C1 segment of cervical spinal cord (tissue), 14 donors: ENCODE measurements at places on chromosomes 7 and 10.

DNA sequence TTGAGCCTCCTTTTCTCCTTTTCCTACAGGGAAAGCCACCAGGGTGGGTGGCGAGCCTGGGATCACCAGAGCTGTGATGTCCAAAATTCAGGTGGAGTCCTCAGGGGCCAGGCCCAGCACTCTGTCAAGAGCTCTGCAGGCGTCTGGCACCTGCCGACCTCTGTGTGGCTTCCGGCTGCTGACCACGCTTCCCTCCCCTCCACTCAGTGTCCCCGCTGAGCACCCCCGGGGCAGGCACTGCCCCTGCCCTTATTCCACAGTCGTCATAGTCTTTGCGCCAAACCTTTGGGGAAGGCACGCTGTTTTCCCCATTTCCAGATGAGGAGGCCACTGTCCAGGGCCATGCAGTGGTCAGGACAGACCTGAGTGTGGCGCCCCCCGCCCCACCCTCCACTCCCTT, 7.5 kb downstream of the MTG1 start:
- no peak for DNase-seq

- no peak for DNase-seq
Measured at GRCh38 chr7:25262586-25262985, 34.3 kb upstream of the NPVF start.

- DNase-seq: no peak
Measured at GRCh38 chr7:89085580-89085979, 290.0 kb upstream of the TEX47 start.

GRCh38 chr7:91249506-91250233, 14.6 kb upstream of the FZD1 start:
- DNase-seq: no peak

DNA sequence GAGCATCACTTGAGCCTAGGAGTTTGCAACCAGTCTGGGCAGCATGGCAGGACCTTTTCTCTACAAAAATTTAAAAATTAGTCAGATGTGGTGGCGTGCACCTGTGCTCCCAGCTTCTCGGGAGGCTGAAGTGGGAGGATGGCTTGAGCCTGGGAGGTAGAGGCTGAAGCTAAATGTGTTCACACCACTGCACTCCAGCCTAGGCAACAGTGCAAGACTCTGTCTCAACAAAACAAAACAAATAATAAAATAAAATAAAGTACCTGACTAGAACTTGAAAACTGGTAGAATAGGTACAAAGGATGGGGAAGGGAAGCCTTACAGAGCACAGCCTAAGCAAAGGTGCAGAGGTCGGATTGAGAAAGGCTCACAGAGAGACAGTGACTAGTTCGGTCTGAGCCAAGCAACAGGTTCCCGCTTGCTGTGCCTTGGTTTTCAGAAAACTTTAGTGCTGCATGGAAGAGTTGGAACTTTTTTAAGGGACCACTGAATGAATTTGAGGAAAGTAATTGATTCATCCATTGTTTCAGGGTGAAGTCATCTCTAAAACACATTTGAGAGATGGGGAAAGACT, 100.1 kb upstream of the STK17A start:
- DNase-seq: no peak

GRCh38 chr7:120856621-120857352, 1.2 kb downstream of the TSPAN12 start:
- no peak for DNase-seq

GRCh38 chr7:132504071-132504470, 72.2 kb downstream of the PLXNA4 start:
- DNase-seq: no peak

DNA sequence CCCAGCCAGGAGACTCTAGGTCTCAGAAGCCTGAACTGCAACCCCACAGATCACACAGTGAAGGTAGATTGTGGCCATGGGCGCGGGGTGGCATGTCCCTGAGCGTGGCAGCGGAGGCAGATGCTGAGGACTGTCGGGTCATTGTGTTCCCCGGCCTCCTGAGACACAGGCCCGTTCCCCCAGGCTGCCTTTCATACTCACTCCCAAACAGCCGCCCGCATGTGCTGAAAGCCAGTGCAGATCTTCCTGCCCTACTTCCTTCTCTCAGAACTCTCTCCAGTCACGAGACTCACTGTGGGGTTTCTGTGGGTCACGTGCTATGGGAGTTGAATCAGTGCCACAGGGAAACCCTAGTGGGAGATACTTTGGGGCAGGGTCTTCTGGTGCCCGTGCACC, 48.0 kb downstream of the ZNF467 start:
- no peak for DNase-seq

DNA sequence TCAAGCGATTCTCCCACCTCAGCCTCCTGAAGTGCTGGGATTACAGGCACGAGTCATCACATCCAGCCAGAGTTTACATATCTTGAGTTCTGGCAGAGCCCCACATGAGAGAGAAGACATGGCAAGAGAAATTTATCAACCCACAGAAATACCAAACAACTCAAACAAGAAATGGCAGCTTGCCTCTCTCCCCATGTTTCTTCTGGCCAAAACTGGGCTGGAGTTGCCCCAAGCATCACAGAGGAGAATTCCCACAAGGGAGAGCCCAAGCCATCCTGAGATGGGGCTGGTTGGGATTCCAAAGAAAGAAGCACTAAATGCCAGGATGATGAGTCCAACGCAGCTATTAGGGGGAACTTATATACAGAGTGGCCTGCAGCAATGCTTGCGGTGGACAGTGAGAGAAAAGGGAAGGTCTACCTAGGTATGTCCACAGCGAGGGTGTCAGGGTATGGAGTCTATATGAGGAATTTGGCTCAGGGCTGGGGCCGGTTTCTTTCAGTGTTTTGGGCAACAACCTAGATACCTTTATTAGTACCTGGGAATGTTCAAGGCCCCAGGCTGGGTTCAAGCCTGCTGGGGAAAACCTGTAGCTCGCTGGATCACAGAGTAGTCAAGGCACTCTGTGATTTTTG, 14.5 kb upstream of the PAX4 start:
- no peak for DNase-seq

GRCh38 chr7:5691606-5692005, 89.9 kb downstream of the RNF216 start:
- DNase-seq: no peak

DNA sequence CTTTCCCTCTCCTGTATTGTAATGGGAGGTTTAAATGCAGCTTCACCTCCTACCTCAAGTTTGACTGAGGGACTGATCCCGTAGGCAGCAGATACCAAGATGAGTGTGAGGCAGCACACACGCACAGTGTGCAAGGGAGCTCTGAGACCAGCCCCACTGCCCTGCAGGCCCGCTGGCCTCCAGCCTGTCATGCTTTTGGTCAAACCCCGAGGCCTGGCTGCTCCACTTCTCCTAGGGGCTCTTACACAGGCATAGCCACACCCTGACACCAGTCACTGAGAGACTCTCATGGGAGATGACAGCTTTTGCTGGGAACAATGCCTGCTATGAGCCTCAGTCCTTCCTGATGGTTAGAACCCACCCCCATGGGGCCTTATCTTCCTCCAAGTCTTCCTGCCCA, 27.6 kb downstream of the DRGX start:
- DNase-seq: no peak

- no peak for DNase-seq
Measured at GRCh38 chr10:100089241-100089640, 7.6 kb upstream of the CPN1 start.

- no peak for DNase-seq
Measured at GRCh38 chr10:107028236-107028635, 136.3 kb downstream of the SORCS1 start.

- DNase-seq: no peak
Measured at GRCh38 chr7:157250605-157251228, 86.1 kb upstream of the DNAJB6 start.

DNA sequence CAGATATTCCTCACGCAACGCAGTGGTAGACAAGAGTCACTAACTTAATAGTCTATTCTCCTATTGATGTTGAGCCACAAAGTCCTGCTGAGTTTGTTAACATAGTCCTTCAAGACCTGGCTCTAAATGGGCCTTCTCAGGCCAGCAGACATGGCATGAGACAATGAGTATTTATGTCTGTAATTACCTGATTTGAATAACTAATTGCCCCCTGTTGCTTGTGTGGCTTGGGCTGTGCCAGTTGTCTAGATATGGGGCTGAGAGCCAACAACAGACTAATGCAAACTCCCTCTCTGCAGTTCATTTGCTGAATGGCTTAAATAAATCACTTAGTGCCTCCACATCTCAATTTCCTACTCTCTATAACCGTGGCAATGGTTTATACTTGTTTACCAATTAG, 65.5 kb upstream of the VWC2 start:
- no peak for DNase-seq

DNA sequence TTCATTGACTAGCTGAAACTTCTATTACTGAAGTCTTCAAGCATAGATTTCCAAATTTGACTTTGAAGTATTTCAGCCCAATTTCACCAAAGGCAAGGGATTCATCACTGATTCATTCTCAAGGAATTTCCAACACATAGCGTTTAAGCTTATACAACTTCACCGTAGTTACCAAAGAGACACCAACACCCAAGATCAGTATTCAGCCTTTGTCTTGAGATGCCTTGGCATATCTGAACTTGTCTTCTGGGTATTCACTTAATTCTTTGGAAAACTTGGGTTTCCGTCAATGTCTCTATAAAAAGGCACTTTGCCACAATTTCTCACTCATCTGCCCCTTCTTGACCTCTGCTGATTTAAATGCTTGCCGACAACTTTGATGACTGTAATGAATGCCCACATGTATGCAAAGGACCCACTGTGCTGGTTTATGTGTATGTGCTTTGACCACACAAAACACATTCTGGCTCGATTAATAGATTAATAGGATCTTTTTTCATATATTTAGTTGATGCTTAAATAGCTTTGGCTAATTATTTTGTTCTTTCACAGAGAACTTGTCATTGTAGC, 49.6 kb downstream of the TES start:
- no peak for DNase-seq

DNA sequence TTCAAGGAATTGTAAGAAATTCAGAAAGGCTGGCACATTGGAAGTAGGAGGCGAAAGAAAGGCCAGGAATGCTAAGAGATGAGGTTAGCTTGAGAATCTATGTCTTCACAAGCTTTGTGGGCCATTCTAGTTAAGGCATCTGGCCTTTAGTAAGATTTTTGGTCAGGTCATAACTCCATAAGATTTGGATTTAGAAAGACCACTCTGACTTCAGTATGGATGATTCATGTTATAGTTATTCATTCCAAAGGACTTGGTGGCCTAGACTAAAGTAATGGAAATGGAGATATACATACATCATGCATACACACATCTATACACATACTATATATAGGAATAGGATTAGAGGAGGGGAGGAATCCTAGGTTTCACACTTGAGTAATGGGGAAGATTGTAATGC, 77.5 kb downstream of the SEPTIN7 start:
- DNase-seq: no peak

GRCh38 chr7:128351296-128352152, 7.8 kb upstream of the RBM28 start:
- DNase-seq: no peak

DNA sequence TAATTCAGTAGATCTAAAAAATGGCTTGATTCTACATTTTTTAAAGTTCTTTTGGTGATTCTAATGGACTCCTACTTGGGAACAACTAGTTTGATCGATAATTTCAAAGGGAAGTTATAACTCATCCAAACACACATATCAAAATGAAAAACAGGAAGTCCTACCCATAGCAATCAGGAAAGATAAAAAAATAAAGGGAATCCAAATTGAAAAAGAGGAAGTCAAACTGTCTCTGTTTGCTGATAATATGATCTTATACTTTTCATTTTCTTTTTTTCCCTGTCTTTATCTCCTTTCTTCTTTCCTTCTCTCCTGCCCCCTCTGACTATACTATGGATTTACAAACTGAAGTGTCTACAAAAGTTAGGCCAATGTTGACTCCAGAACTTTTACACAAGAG, 118.8 kb downstream of the IQUB start:
- no peak for DNase-seq

DNA sequence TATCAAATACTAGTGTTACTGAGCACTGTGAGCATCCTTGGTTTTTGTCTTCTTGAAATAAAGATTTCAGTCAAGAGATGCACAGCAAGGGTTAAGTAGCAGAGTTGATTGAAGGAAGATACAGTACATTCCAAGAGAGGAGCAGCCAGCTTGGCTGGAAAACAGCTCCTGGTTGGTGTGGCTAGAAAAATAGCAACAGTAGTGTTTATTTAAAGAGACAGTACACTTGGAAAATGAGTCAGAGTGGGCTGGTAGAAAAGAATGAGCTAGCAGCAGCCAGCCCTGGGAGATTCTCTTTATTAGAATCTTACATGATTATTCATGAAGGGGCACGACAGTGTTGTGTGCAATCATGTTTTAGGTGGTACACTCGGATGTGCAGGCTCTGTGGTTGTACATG, 1016.4 kb upstream of the SORCS1 start:
- DNase-seq: no peak

GRCh38 chr10:71531485-71532446, 135.0 kb downstream of the CDH23 start:
- no peak for DNase-seq

DNA sequence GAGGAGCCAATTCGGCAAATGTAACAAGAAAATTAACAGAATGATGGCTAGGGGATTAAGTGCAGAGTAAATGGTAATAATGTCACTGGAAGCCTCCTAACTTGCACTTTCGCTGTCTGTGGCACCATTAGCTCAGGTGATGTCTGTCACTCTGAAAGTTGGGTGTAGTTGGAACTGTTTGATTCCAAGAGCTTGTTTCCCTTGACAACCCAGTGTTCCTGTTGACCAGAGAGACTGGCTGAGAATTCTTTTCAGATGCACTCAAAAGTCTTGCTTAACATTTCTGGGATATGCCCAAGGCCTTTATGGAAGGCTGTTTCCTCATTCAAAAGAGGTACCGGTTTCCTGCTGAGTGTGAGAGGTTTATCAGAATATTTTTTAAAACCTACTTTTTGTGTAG, 49.6 kb downstream of the PLPP4 start:
- no peak for DNase-seq

DNA sequence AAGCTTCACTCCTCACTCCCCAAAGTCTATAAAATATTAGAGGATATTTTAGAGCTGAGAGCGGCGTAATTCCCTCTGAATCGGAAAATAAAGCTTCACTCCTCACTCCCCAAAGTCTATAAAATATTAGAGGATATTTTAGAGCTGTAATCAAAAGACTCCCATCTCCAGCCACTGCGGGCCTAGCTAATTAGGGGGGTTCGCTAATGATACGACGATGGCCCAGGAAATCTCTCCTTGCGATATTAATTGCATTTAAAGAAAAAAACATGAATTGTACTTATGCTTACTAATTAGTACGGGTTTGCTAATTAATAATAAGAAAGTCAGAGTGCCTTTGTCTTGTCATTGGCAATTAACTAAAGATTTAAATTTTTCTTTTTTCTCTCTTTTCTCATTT, 235.9 kb downstream of the MAD1L1 start:
- no peak for DNase-seq
